ENCODE measurements at places on chromosomes 4 and X.

DNA sequence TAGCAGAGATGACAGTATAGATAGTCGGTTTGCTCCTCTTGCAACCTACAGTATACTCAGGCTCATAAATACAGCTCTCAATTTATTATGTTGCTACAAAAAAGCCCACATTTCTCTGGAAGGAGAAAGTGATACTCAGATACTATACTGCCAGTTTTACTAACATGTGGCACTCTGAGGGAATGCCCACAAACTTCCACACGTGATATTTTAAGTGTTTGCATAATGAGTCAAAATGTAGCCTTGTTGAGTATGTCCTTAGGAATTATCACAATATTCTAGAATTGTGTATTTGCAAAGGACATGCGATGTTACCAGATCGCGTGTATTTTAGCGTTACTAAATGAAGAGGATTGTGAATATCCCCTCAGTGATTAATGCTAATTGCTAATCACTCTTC, 929.1 kb downstream of the STIM2 start:
- DNase-seq = no peak

DNA sequence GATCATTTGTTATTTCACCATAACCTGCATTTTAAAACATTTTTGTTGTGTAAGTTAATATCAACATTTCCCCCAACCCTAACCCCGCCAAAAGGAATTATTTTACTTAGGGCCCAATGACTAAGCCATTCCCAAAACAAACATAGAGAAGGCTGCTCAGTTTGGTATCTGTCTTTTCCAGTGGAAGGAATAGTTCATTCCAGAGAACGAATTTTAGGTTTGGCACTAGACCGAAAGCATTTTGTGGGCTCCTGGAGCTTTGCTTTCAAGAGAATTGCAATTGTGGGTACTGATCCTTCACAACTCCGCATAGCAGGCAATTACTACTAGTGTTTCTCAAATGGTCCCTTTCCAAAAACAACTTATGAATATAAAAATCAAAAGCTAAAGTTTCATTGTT, 226.7 kb upstream of the MAD2L1 start:
- no peak for DNase-seq

DNA sequence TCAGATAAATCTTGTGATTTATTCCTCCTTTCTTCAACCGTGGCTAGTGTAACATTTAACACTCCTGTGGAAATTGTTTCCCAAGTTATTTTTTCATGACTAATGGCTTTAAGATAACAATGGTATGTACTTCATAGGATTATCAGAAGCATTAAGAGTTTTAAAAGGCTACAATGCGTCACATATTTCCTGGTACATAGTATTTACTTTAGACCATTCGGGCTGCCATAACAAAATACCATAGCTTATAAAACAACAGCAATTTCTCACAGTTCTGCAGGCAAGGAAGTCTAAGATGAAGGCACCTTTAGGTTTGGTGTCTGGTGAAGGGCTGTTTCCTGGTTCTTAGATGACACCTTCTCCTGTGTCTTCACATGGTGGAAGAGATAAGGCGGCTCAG, 158.6 kb downstream of the PAPSS1 start:
- DNase-seq = no peak

DNA sequence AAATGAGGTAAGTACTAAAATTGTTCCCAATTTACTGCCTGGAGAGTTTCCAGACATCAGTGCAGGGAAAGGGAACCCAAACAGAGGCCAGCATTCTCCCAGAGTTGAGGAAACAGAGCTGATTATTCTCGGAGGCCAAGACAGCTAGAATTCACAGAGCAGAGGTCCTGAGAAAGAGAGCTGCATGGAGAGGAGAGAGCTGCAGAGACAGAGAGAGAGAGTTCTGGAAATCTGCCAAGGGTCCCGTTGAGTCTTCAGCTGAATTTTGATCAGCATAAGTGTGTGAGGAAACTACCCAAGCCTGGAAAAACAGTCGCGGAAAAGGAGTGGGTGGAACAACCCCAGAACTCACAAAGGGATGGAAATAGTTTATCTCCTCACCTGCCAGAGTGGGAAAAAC, 43.8 kb upstream of the GPR173 start:
- DNase-seq = no peak

- DNase-seq = no peak
Observed at GRCh38 chr4:167826281-167826680, 266.1 kb upstream of the ANXA10 start.

DNA sequence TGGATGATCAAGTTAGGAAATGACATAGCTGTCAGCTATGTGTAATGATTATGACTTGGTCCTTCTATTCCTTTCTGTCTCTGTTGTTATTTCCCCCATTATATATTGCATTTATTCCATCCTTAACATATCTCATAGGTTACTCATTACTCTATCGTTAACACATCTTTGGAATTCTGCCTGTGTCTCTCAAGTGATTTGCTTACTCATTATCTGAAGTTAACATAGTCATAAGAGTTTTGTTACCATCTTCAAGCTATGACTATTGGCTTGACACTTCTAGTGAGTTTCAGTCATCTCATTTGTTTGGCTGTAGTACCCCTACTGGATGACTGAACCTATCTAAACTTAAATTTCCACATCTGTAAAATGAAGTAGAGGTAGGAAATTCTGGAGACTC, 286.1 kb upstream of the PPP1R2C start:
- no peak for DNase-seq

- DNase-seq = no peak
Observed at GRCh38 chr4:41572516-41572915, 34.6 kb downstream of the LIMCH1 start.

GRCh38 chr4:15488658-15489470, 19.2 kb downstream of the CC2D2A start:
- DNase-seq = no peak

DNA sequence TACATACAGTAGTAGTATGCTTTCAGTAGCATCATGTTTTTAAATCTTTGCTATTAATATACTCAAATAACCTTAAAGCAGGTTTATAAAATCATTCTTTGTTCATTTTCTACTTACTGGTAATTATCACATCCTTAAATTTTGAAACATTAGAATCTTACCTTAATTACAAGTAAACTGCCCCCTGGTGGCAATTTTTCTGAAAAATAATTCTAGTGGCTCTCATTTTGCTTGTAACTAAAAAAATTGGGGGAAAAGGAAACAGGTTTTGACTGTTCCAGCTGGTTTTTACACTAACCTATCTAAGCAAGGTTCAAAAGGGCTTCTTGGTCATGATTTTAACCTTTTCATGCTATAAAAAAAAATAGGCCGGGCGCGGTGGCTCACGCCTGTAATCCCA, 18.5 kb upstream of the DCAF4L1 start:
- DNase-seq = no peak

- DNase-seq = no peak
Observed at GRCh38 chr4:137032222-137032621, 500.1 kb downstream of the PCDH18 start.

GRCh38 chr4:55768291-55768690, 51.3 kb upstream of the EXOC1L start:
- DNase-seq = no peak

DNA sequence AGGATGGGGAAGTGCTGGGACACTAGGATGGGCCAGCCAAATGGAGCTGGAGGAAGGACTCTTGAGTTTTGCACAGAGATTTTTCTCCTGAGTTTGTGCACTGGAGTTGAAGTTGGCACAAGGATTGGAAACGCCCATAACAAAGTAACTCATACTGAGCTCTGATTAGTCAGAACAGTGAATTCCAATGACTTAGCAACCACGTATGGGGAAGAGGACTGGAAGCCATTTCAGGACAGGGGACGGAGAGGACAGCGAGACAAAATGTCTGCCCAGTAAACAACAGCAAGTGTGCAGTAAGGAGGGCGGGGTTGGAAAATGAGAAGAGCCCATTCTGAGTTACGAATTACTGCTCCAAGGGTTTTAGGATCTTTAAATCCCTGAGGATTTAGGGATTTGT, 5.9 kb downstream of the RIPPLY1 start:
- no peak for DNase-seq

DNA sequence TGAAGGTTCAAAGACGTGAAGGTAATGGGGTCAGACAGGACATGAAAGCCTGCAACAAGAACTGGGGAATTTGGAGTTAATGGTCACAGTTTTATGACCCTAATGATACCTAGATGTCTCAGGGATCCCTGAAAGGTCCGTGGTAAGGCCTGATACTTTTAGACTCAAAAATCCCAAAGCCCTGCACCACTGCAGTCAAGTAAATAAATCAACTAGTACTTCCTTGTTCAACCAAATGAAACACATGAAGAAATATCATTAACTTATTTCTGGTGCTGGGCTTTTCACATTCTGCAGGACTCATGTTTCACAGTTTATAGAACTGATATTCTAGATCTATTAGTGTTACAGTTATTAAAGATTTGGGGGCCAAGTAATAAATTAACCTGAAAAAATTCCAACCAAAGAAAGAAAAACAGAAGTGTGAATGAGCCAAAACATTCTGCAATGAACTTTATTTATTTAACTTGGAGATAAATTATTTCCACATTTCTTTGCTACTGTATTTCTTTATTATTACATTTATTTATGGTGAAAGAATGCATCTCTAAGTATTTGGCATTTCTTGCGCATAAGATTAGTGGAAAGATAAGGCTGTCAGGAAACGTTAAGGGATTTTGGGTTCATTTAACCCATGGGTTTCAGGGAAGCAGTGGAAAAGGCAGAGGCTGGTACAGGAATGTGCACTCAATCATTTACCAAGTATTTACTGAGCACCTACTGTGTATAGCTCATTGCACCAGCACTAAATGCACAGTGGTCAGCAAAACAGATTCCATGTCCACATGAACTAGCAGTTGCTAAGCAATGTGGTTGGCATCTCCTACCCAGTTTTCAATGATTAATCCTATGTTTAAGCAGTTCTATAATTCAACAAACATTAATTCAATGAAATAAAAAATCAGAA, 8.7 kb downstream of the WDFY3 start:
- DNase-seq = no peak

GRCh38 chrX:103396186-103396585, 19.8 kb downstream of the BEX3 start:
- no peak for DNase-seq

- DNase-seq = no peak
Observed at GRCh38 chr4:101630319-101630986, 160.1 kb upstream of the BANK1 start.

DNA sequence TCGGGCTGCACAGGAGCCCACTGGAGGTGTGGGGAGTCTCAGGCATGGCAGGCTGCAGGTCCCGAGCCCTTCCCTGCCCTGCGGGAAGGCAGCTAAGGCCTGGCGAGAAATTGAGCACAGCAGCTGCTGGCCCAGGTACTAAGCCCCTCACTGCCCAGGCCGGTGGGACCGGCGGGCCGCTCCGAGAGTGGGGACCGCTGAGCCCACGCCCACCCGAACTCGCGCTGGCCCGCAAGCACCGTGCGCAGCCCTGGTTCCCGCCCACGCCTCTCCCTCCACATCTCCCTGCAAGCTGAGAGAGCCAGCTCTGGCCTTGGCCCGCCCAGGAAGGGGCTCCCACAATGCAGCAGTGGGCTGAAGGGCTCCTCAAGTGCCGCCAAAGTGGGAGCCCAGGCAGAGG, 82.0 kb upstream of the NEIL3 start:
- no peak for DNase-seq

- DNase-seq = no peak
Observed at GRCh38 chrX:63761639-63762038, 23.4 kb downstream of the ARHGEF9 start.

DNA sequence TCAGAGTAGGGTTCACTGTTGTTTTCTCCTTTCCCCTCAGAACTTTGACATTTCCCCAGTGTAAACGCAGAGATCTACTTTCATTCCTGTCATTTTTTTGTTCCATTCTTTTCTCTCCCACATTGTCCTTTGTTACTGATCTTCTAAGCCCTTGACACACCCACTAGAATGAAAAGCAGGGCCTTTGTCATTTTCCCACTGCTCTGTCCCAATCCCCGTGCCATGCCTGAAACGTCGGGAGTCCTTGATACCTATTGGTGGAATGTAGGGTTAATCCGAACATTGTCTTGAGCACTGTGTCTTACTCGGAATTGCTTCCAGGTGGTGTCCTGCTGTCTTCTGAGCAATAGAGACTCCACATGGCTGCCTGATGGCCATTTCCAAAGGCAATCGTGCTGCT, 887.1 kb upstream of the FRG1 start:
- no peak for DNase-seq

DNA sequence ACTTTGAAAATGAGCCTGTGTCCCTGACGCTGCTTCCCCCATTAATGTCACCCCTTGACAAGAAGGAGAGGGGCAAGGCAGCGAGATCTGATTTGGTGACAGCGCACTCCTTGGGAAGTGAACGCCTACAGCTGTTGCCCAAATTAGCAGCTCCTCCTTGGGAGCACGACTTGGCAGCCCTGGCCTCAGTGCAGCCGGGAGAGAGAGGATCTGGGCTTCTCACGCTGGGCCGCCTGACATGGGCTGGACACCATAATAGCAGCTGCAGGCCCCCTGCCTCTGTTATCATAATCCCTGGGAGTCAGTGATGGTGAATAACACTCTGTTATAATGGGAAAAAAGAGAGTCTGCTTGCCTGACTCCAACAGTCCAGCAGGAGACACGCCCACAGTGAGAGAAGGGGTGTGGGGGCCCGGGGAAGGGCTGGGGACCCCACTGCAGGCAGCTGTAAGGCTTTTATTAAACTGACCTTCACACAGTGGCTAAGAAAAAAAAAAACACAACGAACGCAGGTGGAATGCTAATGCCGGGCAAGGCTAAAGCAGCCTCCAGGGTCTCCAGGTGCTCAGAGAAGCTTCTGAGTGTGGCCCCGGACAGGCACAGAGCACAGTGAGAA, 73.3 kb downstream of the PSAPL1 start:
- DNase-seq = no peak

GRCh38 chr4:88623097-88623496, 30.8 kb downstream of the HERC3 start:
- DNase-seq = no peak

GRCh38 chrX:8192276-8192675, 21.2 kb upstream of the VCX2 start:
- no peak for DNase-seq

DNA sequence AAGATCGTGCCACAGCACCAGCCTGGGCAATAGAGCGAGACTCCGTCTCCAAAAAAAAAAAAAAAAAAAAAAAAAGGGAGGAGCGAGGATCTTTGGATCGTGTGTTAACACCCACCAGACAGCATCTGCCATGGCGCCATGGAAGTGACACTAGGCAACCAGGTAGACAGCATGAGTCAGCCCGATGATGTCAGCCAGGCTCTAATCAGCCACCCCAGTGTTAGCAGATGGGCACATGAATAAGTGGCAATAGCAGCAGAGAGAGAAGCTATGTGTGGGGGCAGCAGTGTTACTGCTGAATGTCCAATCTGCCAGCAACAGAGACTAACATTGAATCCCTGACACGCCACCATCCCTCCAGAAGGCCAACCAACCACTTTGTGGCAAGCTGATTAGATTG, 6.6 kb downstream of the SYN1 start:
- no peak for DNase-seq

Data from activated CD4-positive, alpha-beta T cell treated with anti-CD3 and anti-CD28 coated beads, Interleukin-2, amount 50 U/mL, for 48 hours (primary cell).